Activated naive CD4-positive, alpha-beta T cell treated with anti-CD3 and anti-CD28 coated beads for 36 hours (primary cell): ENCODE measurements at places on chromosomes 12 and 14. TPM values are rescaled to one million over a fixed set of nuclear protein-coding genes. Genes with fewer than 3 reads are reported as not detected.

The HELB gene
- 23.7 TPM for total RNA-seq

The DPY19L2 gene
- total RNA-seq = 1.1 TPM

DNA sequence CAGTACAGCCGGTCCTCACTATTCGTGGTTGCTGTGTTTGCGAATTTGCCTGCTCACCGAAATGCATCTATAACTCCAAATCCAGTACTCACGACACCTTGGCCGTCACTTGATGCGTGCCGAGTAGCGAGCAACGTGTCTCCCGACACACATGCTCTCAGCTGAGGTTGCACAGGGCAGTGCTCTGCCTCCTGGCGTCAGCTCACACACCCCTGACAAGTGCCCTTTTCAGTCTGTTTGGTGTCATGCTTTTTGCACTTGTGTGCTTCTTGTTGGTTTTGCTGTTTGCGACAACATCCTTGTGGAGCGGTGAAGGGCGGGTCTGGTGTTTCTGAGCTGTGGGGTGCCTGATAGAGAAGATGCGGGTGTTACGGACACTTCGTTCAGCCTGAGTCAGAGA lies 110.4 kb upstream of the RFLNA start:
- DNase-seq = no peak

- no peak for DNase-seq
Observed at GRCh38 chr12:29655861-29656260, 127.9 kb downstream of the TMTC1 start.

The SMOC1 gene
- not detected for total RNA-seq

The RPGRIP1 gene
- total RNA-seq = not detected

- no peak for DNase-seq
Observed at GRCh38 chr12:100716945-100717732, 77.4 kb upstream of the ANO4 start.

DNA sequence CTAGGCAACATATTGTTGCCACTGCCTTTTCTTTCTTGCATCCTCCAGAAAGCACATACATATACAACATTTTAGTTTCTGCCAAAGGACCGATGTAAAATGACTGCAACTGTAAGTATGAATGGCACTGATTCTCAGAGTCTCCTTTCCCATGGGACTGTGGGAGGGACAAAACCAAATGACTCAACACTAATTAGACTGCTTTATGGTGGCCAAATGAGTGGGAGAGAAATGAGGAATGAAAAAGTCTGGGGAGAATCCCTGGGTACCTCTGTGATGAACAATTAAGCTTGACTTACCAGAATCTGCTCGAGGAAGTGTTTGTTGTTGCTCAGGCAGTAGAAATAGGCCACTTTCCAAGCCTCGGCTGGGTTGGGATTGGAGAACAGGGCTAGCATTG lies 10.1 kb downstream of the ZFYVE26 start:
- no peak for DNase-seq

DNA sequence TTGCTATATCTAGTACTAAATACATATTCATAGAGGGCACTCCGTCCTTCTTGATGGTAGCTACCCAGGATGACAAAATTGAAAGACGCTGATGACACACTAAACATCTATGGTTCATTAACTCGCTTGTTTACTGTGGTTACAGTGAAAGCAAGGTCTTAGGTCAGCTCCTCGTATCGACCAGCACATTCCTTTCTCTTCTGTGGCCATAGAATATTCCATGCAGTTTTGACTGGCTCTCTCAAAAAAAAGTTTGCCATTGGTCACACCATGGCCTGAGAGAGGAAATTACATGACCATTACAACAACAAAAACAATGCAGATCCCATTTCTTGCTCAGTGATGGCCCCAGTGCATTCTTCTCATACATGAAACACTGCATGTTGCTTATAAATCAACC lies 411.4 kb upstream of the SOX5 start:
- no peak for DNase-seq

DNA sequence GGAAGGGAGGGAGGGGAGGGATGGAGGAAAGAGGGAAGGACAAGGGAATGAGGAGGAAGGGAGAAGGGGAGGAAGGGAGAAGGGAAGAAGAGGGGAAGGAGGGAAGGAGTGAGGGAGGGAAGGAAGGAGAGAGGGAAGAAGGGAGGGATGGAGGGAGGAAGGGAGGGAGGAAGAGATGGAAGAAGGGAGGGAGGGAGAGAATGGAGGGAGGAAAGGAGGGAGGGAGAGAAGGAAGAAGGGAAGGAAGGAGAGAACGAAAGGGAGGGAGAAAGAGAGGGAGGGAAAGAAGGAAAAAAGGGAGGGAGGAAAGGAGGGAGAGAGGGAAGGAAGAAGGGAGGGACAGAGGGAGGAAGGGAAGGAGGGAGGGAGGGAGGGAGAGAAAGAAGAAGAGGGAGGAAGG lies 49.5 kb downstream of the RIMBP2 start:
- DNase-seq = no peak
